ENCODE measurements at places on chromosomes 2 and 18.

GRCh38 chr2:172829229-172829628, 93.6 kb downstream of the RAPGEF4 start:
- DNase-seq, result no peak

DNA sequence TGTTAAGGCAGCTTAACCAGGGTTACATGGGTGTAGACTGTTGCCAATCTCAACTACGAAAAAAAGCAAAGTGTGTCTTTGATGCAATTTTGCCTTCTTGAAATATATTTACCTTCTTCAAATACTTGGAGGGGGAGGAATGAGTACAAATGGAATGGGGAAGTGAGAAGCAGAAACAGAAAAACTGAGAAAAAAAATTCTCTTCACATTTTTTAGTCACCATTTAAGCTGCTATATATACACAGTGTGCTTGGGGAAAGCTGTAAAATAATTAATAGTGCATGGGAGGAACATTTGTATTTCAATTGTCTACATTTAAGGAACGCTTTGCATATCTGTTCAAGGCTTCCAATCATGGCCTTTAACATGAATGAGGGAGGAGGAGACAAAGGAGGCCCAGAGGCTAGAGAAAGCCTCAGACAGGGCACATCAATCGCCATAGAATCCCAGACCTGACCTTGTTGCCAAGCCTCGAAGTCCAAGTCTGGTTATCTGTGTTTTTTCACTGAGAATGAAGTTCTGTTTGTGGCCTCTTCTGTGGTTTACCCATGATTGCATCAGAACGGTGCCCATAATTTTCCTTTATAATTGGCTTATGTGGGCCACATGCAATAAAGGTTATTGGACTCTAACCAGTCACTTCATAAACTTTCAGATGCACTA, 158.6 kb downstream of the PIK3C3 start:
- DNase-seq, result no peak

DNA sequence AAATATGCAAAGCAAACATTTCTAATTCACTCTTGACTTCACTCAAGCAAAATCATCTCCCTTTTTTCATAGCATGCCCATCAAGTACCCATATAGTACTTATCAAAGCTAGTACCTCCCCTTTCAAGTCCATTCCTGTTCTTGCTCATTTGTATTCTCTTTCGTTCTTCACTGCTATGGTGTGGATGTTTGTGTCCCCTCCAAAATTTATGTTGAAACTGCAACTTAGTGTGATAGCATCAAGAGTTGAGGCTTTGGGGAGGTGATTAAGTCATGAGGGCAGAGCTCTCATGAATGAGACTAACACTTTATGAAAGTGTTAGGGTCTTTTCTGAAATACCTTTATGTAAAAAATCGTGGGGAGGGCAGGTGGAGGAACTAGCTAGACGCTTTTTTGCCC, 52.9 kb downstream of the RNU4ATAC start:
- no peak for DNase-seq

DNA sequence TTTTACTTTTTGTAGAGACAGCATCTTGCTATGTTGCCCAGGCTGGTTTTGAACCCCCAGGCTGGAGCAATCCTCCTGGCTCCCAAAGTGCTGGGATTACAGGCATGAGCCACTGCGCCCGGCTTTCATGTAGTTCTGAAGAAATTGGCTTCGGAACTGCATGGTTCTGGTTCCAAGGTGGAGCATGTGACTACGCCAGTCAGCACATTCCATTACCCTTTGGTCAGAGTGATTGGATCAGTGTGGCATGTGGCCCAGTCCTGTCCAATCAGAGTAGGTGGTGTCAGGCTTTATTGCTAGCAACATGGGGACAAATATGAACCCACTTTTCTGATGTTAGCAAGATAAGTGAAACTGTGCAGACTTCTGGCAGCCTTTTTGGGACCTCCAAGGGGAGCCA, 16.3 kb upstream of the ATOH8 start:
- no peak for DNase-seq

GRCh38 chr18:79802298-79802697, 4.6 kb downstream of the KCNG2 start:
- DNase-seq, result no peak

DNA sequence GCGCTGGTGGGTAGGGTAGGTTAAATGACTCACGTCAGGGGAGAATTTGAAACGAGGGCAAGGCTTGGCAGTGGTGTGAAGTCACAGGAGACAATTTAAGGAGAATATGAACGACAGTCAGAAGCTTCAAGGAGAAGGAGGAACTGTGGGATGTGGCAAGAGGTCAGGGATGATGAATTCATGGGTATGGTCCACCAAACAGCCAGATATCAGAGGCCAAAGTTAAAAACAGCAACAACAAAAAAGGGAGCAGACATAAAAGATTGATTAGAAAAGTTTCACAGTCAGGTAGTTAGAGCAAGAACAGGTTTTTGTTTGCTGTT, 1.4 kb upstream of the ZNF396 start:
- DNase-seq, result no peak

DNA sequence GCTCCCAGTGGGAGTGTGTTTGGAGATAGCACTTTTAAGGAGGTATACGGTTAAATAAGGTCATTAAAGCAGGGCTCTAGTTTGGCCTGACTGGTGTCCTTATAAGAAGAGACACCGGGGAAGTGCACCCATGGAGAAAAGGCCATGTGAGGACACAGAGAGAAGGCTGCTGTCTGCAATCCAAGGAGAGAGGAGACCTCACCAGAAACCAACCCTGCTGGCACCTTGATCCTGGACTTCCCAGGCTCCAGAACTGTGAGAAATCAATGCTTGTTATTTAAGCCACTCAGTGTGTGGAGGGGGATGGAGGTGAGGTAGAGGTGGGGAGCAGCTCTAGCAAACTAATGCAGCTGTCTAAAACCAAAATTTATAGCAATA, 62.0 kb downstream of the RPL31 start:
- DNase-seq, result no peak

- no peak for DNase-seq
These were observed 75.7 kb upstream of the TFCP2L1 start for GRCh38 chr2:121360566-121361300.

- DNase-seq, result no peak
These were observed 31.7 kb downstream of the IL37 start for GRCh38 chr2:112942654-112943002.

- DNase-seq, result peak; percentile 61
These were observed 1.3 kb upstream of the PRKCE start for GRCh38 chr2:45649858-45650811.
